Left kidney (tissue), 8 donors: ENCODE measurements at places on chromosomes 1 and 21.

GRCh38 chr1:59092126-59092525, 204.8 kb upstream of the FGGY start:
- no peak for DNase-seq

- DNase-seq: no peak
Measured at GRCh38 chr1:10295481-10296085, 85.2 kb downstream of the KIF1B start.

GRCh38 chr1:102942324-102942723, 166.0 kb downstream of the COL11A1 start:
- DNase-seq: no peak

- no peak for DNase-seq
Measured at GRCh38 chr1:192958871-192959270, 100.3 kb downstream of the UCHL5 start.

DNA sequence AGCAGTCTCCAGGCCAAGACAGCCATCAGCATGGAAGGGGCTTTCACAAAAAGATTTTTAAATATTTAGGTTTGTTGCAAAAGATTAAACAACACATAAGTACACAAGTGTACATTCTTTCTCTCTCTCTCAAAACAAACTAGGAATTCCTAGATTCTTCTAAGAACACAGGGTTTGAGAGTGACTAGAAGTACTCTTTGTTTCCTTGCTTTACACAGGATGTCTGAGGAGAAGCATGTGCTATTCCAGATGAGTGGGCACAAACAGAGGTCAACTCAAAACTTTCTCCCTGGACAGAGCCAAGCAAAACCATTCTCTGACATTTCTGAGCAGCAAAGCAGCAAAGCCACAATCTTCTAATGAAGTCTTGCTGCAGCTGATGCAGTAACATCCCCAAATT, 210.6 kb upstream of the HOOK1 start:
- no peak for DNase-seq

DNA sequence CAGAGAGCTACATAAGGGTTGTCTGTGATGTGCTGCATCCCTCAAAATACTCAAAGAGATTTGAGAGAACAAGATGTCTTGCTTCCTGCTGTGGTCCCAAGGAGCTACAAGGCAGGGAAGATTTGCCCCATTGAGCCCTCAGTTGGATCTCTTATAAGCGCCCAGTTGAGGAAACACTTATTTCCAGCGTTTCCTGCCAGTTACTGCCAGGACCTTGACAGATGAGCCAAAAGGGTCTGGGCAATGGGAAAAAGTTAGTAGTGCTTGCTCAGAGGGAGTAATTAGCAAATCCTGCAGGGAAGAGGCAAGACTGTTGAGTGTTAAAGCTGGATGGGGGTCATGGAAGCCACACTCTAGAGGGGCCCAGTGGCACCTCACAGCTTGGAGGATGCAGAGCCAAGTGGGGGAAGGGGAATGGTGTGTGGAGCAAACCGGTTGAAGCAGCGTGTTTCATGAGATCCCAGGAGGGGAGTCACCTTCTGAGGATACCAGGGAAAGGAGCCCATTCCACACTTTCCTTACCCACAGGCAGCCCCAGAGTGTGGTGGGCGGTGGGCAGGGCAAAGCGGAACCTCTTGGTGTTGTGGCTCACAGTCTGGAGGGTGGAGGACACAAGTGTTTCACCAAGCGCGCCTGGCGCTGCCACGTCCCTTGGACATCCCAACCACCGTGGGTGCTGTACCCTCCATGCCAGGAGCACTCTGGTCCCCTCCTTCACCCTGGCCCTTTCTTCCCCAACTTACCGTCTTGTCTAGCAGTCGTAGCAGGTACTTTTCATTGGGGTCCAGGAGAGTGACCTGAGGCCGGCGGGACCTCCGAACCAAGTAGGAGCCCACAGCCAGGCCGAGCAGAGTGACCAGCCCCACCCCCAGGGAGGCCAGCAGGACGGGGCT, 805 bp downstream of the CYB5R1 start:
- no peak for DNase-seq

DNA sequence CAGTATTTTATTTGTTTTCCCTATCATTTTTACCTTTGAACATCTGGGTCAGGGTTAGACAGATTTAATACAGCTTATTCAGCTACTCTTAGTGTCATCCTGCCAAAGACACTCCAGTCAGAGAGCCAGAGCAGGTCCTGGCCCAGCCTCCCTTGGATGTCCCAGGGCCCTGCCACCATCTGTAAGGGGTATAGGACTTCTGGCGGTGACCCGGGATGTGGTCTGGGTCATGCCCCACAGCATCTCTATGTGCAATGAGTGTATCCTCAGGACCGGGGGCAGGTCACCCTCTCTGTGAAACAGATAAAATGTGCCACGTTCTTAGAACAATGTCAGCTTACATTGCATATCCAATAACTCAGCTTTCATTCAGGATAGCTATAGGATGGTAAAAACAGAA, 37.8 kb upstream of the PRSS38 start:
- no peak for DNase-seq

- DNase-seq: no peak
Measured at GRCh38 chr1:56838759-56839158, 15.8 kb upstream of the C8A start.

DNA sequence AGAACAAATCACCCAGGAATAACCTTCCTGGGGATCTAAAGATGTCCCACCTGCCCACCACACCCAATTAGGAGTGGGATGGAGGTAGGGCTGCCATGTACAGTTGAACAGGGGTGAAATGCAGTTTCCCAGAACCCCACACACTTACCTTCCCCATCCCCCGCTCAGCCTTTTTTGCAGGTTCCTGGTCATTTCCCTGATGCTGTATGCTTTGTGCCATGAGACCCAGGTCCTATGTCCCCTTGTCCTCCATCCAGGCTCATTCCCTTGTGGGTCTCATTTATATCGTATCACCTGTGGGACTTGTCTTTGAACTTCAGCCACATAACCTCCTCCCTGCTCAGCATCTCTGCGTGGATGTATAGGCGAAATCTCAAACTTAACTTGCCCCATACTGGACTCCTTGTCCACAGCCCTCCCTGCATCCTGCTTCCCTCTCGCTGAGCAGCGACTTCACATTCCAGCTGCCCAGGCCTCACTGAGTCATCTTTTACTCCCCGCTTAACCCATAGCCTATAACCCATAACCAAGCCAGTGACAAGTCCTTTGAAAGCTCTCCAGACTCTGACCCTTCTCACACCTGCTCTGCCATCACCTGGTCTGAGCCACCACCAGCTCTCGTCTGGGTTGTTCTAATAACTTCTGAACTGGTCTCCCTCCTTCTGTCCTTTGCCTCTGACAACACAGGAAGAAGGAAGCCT, 4.7 kb downstream of the LDLRAD2 start:
- no peak for DNase-seq

GRCh38 chr1:15259622-15260007, 12.6 kb downstream of the FHAD1 start:
- no peak for DNase-seq

GRCh38 chr1:12553963-12554362, 64.0 kb downstream of the DHRS3 start:
- DNase-seq: no peak
